Stimulated activated effector memory CD8-positive, alpha-beta T cell treated with anti-CD3 and anti-CD28 coated beads, Interleukin-12 subunit alpha, Interleukin-12 subunit beta, amount 100 ng/mL, for 72 hours (primary cell): ENCODE measurements at places on chromosomes 3 and 15.
A peak's percentile ranks its signal among the peaks of the same experiment; 100 is the strongest.

DNA sequence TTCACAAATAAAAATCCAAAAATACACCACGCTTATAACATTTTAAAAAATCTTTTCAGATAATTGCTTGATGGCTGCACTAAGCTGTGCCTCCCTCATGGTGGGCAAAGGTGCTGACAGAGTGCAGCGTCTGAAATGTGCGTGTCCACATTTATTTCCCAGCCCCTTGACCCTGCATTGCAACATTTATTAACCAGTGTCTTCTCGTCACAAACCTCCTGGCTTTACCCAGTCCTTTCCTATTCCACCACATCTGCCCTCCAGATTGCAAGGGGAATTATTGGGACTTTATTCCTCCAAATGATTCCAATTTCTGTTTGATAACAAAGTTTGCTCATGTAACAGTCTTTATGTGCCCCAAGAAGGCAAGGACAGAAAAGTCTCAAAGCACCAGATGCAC is 5.5 kb downstream of the RASGRP1 start:
- no peak for DNase-seq

DNA sequence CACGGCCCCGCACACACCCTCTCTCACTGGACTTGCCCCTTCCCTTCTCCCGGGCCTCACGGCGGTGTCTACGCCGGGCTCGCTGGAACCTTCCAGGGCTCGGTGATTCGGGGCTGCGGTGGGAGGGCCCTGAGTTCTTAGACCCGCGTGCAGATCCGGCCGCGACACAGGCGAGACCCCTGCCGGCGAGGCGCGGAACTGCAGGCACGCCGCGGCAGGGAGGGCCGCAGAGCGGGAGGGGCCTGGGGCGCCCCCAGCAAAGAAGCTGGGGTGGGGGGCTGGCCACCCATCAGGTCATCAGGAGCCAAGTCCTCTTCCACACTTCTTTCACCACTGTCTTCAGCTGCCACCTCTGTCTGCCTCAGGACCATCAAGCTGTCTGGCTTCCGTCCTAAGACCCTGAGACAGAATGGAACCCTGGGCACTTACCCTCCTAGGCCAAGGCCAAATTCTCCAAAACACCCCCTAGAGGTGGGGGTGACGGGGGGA is 164.5 kb downstream of the XXYLT1 start:
- peak; percentile 87 for DNase-seq

DNA sequence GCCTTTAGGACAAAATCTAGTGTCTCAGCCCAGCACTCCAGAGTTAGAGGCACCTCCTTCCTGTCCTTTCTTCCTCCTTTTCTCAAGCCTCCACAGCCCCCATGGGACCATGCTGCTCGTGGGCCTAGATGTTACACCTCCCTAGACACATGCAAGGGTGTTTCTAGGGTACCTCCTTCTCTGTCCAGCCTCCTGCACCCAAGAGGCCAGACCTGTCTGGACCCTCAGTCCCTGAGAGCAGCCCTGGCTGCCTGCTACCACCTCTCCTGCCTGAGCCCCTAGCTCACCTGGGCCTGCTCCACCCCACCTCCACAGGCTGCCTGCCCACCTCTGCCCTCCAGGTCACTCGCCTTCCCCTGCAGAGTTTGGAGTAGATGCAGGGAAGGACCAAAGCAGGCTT is 5.2 kb downstream of the LOXL1 start:
- DNase-seq, result no peak

DNA sequence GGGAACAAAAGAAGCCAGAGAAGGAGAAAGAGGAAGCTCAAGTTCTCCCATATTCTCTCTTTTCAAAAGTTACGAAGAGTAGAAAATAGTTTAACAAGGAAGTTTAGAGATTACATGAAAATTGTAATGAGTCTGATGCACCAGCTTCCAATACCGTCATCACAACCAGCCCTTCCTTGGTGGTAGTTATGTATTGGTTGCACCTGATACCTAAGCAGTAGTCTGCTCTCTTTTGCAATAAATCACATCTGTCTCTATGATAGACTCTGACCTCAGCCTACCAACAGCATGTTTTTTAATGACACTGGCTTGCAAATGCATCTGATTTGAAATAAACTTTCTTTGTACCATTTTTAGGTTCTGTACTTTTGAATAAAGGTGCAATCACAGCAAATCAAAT is 575.8 kb downstream of the FHIT start:
- DNase-seq, result no peak

DNA sequence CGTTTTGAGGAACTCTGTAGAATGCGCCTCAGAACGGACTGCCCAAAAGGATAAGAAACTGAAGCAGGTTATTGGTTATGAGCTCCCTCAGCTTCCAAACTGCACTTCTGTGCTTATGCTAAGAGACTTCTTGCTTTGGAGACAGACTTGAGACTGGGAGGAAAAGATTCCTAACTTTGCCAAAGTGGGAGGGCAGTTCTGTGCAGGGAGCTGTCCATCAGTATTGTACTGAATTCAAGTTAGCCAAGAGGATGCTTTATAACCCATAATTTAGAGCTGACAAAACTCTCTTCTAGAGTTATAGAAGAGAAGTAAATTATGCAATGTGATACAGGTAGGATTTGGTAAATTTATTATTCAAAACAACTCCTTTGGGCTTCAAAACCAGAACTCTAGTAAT is 519.8 kb upstream of the GBE1 start:
- DNase-seq, result no peak

DNA sequence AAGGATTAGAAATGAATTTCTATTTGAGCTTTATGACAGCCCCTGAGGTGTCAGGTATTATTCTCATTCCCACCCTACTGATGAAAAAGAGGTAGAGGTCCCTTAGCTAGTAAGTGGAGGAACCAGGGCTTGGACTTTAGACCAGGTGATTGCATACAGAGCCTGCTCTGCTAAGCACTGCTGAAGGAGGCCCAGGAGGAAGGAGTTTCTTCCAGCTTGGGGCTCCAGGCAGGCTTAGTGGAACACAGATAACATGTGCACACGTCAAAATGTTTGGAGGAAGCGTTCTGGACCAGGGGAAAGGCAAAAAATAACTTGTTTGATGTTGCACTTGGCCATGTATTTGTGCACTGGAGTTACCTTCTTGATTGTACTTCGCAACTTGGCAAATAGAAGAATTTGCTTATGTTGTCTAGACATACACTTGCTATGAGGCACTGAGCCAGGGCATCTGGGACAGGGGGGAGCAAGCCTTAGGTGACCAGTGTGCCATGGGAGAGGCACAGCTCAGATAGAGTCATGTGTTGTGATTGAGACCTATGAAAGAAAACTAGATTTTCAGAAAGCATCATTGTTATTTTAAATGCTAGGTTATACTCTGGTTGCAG is 22.4 kb downstream of the IFT122 start:
- DNase-seq, result no peak

DNA sequence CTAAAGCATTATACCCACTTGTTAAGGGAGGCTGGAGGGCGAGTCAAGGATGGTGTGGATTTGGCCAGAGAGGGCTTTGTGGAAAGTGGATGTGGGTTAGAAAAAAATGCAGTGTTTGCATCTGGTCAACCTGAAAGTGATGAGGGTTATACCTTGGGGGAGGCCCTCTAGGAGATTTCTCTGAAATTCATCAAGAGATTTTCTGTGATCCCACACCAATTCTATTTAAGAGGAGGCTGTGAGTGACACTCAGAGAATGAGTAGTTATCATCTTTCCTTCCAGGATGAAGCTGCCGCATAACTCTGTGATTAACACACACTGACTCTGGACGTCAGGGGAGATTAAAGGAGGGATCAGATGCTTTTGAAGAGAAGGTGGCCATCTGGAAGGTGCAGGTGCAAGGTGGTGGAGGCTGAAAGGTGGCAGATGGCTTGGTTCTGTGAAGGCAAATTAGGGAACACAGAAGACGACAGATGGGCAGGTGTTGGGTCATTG is 54.8 kb downstream of the ANAPC13 start:
- DNase-seq, result no peak

DNA sequence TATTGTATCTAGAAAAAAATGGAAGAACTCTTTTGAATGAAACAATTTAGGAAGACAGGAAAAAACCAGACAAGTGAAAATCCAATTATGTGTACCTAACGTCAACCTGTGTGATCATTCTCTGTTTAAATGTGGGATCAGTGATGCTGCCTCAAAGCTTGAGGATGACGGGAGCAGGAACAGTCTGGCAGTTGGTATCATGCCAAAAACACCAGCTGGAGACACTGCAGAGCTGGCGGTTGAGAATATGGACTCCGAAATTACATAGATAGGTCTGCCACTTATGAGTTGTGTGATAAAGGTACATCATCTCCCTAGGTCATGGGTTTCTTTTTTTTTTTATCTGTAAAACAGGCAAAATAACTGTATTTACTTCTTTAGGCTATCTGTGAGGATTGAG is 480.5 kb downstream of the CNTN4 start:
- DNase-seq, result no peak

GRCh38 chr3:10594915-10595314 is 89.5 kb upstream of the ATP2B2 start:
- DNase-seq, result peak; percentile 9

- no peak for DNase-seq
These were observed 71.4 kb downstream of the MLH1 start for GRCh38 chr3:37064747-37065146.

GRCh38 chr15:25987638-25988037 is 124.5 kb upstream of the ATP10A start:
- DNase-seq, result no peak

DNA sequence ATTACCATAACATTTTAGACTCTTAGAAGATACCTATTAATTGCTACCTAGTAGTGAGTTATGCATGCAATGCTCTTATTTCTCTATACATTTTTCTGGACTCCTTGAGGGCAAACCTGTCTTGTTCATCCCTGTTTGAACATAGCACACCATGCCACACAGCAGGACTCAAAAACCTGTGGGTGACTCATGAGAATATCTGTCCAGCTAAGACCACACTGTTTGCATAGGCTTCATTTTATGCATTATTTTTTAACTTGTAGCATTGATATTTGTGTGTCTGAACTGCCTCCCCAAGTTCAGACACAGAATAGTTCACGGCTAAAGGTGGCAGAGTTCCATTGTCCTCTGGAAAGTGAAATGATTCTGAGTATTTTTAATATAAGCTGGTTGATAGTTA is 1.8 kb downstream of the LMCD1 start:
- DNase-seq, result no peak

GRCh38 chr3:154428286-154429206 is 1.4 kb downstream of the GPR149 start:
- DNase-seq, result no peak

GRCh38 chr3:9782770-9783169 is 9.5 kb downstream of the TADA3 start:
- no peak for DNase-seq

- no peak for DNase-seq
These were observed 55.6 kb downstream of the NEK11 start for GRCh38 chr3:131082246-131082645.

DNA sequence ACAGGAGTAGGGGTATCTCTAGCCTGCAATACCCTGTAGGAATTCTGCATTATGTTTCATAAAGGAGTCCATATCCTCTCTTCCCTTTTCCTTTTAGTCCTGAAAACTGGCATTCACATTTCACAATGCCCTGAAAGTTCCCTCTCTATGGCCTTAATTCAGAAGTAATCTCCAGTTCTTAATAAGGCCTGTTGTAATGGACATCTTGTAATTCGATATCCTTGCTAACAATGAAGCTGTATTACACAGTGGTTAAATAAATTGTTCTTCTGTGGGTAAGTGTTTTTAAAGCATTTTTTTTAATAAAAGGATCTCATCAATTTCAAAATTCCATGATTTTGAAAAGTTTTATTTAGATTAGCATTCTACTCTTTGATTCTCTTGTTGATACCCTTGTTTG is 34.3 kb upstream of the NEO1 start:
- DNase-seq, result no peak

DNA sequence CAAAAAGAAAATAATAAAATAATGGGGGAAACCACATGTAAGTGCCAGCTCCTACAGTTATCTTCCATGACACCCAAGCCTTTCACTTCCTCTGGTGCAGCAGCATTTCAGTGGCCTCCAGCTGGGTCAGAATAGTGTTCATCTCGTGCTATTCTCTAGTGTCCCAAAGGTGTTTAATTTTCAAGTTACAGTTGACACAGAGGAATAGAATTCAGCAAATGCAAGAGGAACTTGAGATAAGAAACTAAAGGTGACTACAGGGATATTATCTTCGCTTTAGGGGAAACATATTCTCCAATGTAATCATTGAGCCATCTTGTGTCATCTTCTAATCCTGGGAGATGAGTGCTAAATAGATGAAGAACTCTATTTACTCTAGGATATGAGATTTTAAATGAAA is 212.8 kb downstream of the EPHA3 start:
- DNase-seq, result no peak

GRCh38 chr3:71614869-71615268 is 31.3 kb upstream of the FOXP1 start:
- DNase-seq, result no peak

- DNase-seq, result peak; percentile 59
These were observed 74.3 kb downstream of the LARS2 start for GRCh38 chr3:45462522-45463265.

DNA sequence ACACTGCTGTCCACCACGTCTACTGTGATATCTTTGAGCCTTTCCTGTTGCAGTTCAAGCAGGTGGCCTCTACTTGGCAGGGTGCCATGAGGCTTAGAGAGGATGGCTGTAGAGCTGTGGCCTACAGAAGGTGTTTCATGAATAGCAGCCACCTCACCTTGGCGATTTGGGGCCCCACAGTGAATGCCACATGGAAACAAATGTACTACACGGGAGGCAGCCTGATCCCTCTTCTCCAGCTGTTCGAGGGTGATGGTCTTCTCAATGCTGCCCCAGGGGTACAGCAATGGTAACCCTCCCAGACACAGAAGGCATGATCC is 70.7 kb downstream of the FAM43A start:
- no peak for DNase-seq

- DNase-seq, result no peak
These were observed 59.6 kb upstream of the TSC22D2 start for GRCh38 chr3:150348500-150348899.

- DNase-seq, result no peak
These were observed 122.6 kb upstream of the DLG1 start for GRCh38 chr3:197421021-197421420.

DNA sequence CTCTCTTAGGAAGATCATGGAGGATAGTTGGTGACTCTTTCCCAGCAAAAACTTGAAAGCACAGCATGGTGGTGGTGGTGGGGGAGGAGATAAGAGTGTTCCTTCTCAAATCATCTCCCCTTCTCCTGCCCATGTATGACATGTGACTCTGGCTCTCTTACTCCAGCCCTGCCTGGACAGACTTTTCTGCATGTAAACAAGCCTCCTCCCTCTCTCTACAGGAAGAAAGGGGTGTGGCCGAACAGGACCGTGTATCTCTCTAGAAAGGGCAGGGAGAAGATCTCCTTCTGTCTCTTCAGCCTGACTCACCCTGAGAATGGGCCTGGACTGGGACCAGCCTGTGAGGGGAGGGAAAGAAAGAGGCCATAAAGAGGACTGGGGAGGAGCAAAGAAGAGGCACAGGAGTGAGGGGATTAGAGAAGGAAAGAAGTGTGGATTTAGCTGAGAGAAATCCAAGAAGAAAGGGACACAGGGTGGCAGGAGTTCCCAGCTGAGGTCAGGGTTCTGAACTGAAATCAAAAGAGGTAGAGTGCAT is 1.5 kb downstream of the CELF6 start:
- no peak for DNase-seq

DNA sequence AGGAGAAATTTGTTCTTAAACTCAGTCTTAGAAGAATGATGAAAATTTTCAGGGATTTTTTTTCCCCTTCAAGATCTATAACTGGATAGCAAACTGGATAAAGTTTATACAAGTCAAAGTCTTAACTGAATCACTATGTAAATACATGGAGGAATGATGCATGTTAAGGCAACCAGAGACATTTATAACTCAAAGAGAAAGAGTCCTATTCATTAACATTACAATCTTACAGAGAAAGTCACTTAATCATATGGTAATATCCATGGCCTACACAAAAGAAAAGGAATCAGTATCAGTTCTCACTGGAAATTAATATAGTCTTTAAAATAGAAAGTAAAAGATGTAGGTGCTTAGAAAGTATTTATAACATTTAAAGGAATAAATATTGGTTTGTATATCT is 869.1 kb downstream of the TBL1XR1 start:
- DNase-seq, result no peak
